Stimulated activated CD8-positive, alpha-beta memory T cell treated with anti-CD3 and anti-CD28 coated beads, Interleukin-4, amount 100 ng/mL, for 1 hour (primary cell): ENCODE measurements at places on chromosomes 1 and 21.

DNA sequence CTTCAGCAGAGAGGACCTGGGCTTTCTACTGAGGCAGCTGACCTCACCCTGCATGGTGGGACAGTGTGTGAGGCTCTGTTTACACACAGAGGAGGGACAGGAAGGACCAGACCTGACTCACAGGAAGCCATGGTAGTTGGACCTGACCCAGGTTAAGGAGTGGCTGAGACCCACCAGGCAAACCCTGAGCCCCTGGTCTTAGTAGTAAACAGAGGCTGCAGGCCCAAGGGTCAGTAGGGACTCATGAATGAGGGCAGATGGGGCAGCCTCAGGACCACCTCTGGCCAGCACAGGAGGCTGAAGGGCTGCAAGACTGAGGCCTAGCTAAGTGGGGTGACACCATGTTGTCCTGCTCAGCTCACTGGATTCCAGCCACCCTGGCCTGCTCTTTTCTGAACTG lies 273.2 kb downstream of the GRIK3 start:
- no peak for DNase-seq

- no peak for DNase-seq
These were observed 20.1 kb upstream of the CCDC17 start for GRCh38 chr1:45643978-45644377.

DNA sequence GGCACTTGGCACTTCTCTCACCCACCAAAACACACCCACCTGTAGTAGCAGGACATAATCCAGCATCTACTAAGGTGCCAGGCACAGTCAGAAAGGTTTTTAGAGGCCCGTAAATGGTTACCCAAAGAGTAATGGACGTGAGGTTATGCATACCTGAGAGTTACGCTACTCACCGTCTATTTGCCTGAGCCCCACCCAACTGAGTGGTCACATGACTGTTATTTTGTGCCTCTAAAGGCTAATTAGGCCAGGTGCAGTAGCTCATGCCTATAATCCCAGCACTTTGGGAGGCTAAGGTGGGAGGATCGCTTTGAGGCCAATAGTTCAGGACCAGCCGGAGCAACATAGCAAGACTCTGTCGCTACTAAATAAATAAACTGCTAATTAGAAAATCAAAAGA lies 11.0 kb downstream of the LMX1A start:
- DNase-seq = no peak

DNA sequence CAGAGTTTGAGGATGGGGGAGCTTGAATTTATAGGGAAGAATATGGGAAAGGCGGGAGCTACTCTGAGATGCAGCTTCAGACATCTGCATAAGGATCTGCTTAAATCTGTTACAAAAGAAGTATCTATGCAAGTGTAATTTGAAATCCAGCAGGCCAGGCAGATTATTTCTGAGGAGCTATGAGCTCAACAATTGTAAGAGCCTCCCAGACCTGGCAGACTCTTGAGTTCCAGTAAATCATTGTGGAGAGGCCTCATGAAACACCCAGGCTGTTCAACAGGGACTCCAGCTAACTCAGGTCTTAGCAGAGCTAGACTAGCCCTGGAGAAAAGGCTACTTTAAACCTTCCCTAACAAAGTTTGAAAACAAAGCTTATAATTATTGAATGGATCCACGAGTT lies 647.5 kb upstream of the CHRM3 start:
- no peak for DNase-seq

- DNase-seq = no peak
These were observed 1.7 kb downstream of the SDC3 start for GRCh38 chr1:30906631-30907441.

GRCh38 chr1:220699044-220699443 lies 8.9 kb downstream of the C1orf115 start:
- no peak for DNase-seq

DNA sequence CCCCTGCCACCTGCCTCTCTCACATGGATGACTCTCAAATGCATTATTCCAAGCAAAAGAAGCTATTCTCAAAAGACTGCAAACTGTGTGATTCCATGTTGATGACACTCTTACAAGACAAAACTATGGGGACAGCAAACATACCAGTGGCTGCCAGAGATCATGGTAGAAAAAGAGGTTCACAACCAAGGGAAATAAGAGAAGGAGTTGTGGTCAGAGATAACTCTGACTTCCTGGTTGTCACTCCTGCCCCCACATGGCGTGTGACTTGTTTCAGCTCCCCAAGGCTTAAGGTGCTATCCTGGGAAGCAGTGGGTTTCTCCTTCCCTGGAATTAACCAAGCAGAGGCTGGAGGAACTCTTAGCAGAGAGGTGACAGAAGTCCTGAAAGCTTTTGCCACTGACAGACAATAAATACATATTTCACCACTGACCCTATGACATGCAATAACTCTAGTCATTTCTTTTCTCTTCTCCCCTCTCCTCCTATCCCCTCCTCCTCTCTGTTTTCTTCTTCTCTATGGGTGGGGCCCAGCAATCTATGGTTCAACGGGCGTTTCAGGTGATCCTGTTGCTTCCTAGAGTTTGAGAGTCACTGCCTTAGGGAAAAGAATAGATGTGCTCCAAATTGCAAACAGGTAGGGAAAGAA lies 185.1 kb downstream of the FCRL5 start:
- no peak for DNase-seq

DNA sequence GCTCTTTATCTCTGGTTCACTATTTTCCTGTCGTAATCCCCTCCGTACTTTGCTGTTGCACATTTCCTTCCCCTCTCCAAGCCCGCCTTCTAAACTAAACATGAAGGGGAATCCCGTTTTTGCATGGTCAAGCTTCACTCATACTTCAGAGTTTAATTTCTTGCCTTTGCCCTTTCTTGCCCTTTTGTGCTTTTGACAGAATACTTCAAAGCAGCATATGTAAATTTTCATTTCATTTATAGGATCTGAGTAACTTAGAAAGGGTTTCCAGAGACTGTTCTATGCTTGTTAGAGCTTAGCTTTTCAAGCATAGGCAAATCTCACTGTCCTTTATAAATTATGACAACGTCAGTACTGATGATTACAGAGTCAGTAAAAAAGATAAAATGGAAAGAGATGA lies 27.7 kb downstream of the SPATA45 start:
- no peak for DNase-seq

GRCh38 chr1:187551061-187551460 lies 722.3 kb downstream of the PLA2G4A start:
- no peak for DNase-seq

DNA sequence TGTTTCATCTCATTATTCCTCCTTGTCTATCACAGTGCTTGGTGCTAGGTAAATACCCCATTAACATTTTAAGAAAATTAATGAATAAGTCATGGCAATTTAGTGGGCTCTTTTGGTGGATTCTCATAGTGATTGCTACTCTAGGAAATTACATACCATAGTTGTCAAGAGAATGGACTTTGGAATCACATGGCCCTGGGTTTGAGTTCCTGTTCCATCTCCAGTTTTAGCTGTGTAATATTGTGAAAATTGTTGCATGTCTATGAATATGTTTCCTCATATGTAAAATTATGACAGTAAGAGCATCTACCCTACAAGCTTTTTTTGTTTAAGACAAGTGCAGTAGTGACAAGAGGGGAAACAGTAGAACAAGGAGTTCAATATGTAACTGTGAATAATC lies 20.7 kb downstream of the WDTC1 start:
- DNase-seq = no peak

- DNase-seq = no peak
These were observed at the start of gene MNDA for GRCh38 chr1:158830904-158831507. TSS of gene MNDA (plus strand) at chr1:158831351. CDS start at chr1:158842154, 10,803 bp downstream.

- no peak for DNase-seq
These were observed 43.5 kb upstream of the DPT start for GRCh38 chr1:168772428-168773060.

GRCh38 chr1:185017338-185017737 lies 28.0 kb upstream of the RNF2 start:
- no peak for DNase-seq

- DNase-seq = no peak
These were observed 26.9 kb upstream of the DPT start for GRCh38 chr1:168755800-168756418.

- no peak for DNase-seq
These were observed 133.6 kb downstream of the TM2D1 start for GRCh38 chr1:61591351-61591750.

DNA sequence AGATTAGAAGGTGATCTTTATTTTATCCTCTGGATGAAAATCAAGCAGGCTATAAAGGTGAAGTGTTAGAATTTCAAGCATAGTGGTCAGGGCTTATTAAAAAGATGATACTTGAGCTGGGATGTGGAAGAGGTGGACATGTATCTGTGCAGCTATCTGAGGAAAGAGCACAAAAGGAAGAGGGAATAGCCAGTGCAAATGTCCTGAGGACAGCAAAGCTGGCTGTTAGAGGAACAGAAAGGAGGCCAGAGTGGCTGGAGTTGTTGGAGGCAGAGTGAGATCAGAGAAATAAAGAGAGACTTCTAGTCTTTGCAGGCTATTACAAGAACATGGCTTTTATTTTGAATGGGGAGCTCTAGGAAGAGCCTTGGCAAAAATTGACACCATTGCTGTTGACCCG lies 4.4 kb upstream of the SERTAD4 start:
- DNase-seq = no peak

DNA sequence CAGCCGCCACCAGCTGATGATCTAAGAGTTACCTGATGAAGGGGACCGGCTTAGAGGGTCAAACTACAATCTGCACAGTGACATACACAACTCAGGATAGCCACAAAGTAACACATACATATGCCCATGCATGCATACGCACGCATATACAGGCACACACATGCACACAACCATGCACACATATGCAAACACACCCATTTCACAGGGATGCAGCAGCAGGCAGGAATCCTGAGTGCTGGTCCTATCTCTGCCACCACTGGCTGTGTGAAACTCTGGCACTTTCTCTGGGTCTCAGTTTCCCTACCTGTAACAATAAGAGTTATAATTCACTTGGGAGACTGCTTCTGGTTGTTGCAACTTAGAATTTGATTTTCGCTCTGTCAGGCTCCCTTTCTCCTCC lies 520.2 kb downstream of the PTPRU start:
- no peak for DNase-seq

GRCh38 chr1:117696561-117696960 lies 90.7 kb downstream of the TENT5C start:
- no peak for DNase-seq

DNA sequence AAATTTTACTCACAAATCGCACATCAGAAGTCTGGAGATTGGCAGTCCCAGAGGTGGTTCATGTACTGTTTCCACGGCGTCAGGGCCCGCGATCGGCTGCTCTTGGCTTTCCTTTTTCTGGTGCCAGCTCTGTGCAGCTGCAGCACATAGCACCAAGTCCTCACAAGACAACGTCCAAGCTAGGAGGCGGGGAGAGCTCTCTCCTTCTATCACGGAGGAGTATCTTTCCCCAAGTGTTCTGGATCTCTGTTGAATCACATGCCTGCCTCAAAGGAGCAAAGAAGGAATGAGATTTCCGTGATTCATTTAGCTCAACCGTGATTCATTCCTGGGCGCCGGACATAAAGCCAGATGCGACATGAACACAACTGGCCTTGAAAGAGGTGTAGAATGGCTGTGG lies 25.5 kb downstream of the MT1HL1 start:
- DNase-seq = no peak

DNA sequence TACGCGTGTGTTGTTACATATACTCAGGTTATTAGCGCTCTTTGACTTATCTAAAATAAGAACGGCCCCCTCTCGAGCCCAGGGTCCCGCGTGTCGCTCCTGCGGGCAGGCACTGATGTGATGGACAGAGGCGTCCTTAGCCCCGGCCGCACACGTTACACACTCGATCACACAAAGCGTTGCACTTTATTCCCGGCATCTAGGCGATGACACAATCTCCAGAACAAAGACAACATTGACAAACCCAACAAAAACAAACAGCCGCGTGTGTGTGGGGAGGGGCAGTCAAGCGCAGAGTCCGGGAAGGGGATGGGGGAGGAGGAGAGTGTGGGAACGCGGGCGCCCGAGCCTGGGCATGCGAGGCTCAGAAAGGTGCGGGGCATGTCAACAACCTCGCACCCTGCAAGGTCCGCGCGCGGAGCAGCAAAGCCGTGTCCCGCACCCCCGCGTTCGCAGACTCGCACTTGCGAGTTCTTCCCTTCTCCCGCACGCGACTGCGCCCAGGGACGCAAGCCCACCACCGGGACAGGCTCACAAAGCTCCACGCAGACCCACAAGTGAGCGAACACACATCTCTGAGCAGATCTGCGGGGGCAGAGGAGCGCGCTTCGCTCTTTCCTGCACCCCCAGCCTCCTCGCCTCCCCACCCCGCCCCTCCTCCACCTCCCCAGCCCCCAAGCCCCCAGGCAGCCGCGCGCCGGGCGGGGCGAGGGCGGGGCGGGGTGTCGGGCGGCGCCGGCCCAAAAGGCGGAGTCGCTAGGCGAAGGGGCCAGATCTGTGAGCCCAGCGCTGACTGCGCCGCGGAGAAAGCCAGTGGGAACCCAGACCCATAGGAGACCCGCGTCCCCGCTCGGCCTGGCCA lies at the start of gene EFNA1:
EFNA1 (plus strand) TSS at position 772 of the 862 bp plus-strand sequence. CDS start 102 bp downstream, outside the sequence.
- no peak for DNase-seq

DNA sequence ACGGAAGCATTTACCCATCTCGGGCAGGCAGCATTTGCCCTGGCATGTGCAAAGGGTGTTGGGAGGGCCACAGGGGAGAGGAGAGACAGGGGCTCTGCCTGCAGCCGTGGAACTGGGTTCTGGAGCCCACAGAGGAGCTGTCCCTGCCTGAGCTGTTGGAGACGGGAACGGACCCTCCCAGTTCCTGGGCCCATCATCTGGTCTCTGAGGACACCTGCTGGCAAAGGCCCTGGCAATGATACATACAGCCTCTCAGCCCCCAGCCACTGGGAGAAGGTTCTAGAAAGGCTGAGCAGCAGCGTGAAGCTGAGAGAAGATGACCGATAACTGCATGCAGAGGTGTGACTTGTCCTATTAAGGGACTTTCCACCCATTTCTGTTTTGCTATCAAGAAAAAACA lies 31.4 kb downstream of the FAAP20 start:
- DNase-seq = no peak

GRCh38 chr1:93773049-93773838 lies 91.6 kb upstream of the BCAR3 start:
- no peak for DNase-seq

DNA sequence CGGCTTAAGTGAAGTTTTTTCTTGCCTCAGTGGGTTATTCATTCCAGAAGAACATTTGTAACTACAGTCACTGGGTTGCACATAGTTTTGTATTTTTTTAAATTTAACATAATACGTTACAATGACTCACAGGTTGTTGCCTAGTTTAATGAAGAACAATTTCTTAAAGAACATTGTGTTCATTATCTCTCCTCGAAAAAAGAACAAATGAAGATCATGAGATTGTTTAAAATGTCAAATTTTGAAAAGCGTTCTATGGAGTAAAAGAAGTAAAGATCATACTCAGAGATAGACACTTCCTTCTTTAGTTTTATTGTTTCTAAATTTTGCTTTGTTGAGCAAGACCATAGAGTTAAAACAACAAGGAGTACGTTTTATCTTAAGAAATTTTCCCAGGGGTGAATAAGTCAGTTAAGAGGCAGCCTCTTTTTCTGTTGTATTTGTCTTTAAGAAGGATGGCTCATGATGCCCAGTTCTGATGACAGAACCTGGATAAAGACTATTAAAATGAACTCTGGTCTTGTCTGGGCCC lies 10.5 kb upstream of the SLAMF1 start:
- no peak for DNase-seq

- no peak for DNase-seq
These were observed 508 bp downstream of the RAVER2 start for GRCh38 chr1:64745181-64745985.
